Stimulated activated CD8-positive, alpha-beta memory T cell treated with anti-CD3 and anti-CD28 coated beads, Interleukin-15, amount 100 ng/mL, for 1 hour (primary cell): ENCODE measurements at places on chromosomes 2 and 18.

DNA sequence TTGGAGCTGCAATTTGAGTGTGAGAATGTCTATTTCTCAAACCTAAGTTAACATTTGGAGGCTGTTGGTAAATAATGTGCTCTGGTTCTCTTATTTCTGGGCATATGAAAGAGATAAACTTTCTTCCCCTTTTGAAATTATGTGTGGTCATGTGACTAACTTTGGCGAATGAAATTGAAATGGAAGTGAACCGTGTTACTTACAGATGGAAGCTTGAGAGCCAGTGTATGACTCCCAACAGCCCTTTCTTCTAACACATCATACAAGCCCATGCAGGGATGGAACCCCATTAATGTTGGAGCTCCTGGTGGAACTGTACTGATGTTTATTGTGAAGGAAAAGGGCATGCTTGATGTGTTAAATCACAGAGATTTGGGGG is 725.8 kb downstream of the TSN start:
- no peak for DNase-seq

DNA sequence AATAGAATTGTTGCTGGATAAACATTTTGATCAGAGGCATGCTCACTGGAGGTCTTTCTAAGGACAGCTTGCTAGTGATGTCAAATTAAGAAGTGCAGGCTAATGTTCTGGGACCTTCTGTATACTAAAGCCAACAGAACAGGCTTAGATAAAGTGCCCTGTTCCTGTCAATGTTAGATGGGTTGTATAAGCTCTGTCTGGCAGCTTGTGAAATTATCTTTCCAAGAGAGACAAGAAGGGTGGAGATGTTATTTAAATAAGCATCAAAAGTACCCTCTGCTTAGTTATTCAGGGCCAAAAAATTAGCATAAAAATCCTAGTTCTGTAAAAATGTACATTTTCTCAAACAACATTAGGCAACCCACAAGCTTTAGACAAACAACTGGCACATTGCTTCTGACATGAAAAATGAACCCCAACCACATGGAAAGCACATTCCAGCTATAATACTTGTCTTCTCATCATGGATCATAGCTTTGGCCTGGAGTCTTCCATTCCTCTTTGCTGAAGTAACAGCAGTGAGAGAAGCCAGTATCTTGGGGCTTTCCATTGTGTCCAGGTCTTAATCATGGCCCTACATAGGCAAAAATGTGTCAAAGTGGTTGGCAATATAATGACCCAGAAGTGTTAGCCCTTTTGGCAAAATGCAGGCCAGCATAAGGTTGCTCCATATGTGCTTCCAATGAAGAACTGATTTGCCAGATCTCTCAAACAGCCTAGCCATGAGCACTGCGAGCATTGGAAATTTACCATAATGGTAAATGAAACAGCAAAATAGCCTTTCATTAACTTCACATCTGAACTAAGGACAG is 478.1 kb upstream of the ZNF804A start:
- DNase-seq, result no peak

GRCh38 chr2:120391911-120392665 is 46.2 kb downstream of the INHBB start:
- no peak for DNase-seq

DNA sequence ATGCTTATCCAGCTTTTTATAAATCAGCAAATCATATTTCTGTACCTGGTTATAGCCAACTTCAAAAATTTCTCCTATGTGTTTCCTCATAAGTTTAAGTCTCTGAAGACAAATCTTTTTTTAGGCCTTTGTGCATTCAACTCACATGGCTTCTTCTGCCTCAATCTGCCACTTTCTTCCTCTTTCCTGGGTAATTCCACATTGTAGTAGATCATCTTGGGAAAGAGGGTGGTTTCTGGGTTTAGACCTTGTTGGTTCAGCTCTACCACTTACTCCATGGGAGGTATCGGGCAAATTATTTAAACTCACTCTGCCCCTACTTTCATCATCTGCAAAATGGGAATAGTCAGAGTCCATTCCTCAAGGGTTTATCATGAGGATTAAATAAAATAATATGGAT is 707.0 kb upstream of the ZEB2 start:
- no peak for DNase-seq

DNA sequence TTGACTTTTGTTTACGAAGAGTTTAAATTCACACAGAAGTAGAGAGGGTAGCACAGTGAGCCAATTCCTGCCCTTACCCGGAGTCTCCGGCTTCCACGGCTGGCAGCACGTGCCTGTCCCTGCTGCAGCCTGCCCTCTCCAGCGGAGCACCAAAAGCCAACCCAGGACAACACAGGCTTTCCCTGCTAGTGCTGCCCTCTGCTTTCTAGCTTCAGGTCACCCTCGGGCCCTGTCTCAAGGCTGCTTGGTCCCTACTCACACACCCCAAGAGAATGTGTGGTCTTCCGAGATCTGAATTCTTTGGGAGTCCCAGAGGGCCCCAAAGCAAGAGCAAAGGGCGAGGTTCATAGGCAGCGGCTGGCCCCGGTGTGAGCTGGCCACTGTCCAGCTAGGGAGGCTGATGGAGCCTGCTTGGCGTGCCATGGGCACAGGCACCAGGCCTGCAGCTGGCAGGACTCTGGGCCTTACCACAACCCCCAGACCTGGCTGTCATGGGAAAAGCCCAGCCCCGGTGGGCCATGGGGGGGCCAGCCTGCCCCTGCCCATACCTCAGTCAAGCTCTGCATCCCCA is 7.0 kb upstream of the HS6ST1 start:
- no peak for DNase-seq

DNA sequence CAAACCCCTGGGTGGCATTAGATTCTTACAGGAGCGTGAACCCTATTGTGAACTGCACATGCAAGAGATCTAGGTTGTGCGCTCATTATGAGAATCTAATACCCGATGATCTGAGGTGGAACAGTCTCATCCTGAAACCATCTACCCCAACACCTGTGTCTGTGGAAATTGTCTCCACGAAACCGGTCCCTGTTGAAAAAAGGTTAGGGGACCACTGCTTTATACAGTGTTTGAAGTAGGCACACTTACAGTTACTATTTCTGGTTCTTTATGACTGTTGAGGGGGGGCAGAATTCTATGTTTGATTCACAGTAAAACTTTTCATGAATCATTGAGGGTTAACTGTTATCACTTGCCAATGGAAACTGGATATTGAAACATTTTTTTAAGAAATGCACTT is 72.0 kb downstream of the RIF1 start:
- DNase-seq, result no peak

DNA sequence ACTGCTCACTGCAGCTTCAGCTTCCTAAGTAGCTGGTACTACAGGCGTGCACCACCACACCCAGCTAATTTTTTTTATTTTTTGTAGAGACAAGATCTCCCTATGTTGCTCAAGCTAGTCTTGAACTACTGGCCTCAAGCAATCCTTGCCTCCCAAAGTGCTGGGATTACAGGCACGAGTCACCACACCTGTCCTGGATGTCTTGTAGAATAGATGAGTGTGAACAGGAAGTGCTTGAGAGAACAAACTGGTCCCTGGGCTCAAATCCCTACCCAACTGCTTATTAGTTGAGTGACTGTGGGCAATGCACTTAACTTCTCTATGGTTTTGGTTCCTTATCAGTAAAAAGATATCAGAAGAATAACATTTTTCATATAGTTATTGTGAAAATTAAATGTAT is 34.2 kb downstream of the PKDCC start:
- no peak for DNase-seq

DNA sequence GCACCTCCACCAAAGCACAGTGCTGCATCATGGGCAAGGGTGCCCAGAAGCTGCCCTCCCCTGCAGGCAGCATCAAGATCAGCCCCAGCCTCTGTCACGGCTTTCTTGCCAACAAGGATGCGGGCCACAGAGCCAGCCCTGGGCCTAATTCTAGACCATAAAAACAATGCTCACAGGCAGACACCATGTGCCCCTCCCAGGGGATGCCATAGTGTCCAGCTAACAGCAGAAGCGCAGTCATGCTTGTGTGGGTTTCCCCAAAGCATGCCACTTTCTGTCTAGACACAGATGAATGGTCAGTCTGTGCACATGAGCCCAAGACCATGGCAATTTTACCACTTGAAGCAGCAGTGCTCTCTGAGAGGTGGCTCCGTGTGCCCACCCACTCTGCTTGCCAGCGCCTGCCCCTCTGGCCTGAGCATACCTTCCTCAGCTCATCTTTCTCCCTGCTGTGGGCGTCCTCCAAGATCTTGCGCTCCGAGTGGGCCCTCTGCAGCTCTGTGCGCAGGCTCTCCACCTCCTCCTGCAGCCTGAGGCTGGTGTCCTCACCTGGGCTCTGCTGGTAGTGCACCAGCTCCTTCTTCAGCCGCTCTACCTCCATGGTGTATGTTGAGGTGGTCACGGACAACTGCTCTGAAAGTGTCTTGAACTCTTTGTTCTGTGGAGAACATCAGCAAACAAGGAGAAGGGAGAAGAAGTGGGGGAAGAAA is 81.3 kb upstream of the ACAA2 start:
- no peak for DNase-seq

DNA sequence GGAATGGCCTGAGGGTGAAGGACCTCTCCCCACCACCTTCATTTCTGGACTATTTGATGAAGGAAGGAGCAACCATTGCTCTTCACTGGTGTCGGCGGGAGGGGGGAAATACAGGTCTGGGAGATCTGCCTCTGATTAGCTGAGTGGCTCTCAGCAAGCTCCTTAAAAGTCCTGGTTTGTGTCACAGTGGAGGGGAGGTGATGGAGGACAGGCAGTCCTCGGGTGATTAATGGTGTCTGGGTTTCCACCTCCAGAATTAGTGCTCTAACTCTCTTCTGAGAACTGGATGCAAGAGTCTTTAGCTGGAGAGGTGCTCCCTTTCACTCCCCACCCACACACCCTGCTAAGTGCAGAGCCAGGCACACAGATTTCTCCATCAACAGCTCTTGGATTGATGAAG is 83.2 kb downstream of the TTC32 start:
- no peak for DNase-seq

GRCh38 chr2:8457092-8457481 is 224.8 kb upstream of the ID2 start:
- no peak for DNase-seq

GRCh38 chr2:64626146-64626809 is 27.4 kb downstream of the SERTAD2 start:
- DNase-seq, result no peak
